ENCODE measurements at places on chromosomes 1 and 21.

- no peak for DNase-seq
These were observed 7.4 kb downstream of the PLEKHM2 start for GRCh38 chr1:15691434-15692032.

DNA sequence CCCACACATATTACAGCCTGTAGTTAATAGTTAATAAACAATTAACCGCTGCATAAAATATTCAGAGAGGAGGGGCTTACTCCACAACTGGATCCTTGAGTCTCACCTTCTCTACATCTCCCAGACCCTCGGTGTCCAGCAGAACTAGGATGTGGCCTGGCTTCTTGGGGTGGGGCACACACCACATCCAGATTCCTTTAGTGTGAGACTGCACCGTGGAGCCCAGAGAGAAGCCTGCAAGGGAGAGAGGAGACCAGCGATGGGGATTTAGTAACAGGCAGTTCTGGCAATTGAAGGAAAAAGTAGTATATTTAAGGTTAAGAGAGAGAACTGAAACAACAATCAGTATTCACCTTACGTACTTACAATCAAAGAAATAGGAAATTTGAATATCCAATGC, 4.9 kb downstream of the GBP1 start:
- no peak for DNase-seq

- DNase-seq = no peak
These were observed 631.9 kb downstream of the PLPP3 start for GRCh38 chr1:55947446-55947845.

- DNase-seq = no peak
These were observed 24.5 kb downstream of the CXADR start for GRCh38 chr21:17537299-17537698.

DNA sequence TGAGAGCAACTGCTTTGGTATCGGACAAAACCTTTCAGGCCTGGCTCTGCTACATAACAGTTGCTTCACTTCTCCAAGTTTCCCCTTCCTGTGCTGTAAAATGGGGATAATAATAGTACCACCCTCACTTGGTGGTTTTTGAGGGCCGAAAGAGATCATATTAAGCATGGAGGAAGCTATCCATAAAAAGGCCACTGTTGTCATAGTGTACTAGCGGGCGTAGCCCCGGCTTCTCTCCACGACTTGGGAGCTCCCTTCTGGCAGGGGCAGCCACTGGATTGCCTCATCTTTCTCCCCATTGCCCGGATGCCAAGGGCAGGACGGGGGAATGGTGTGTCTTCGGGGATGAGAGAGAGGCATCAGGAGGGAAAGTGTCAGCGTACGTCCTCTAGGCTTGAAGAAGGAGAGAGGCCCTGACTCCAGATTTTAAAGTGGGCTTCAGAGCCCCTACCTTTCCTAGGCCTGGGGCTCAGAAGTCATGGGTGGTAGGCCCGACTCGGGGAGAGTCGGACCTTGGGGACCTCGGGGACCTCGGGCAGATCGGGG, 548 bp upstream of the MFSD2A start:
- DNase-seq = no peak

DNA sequence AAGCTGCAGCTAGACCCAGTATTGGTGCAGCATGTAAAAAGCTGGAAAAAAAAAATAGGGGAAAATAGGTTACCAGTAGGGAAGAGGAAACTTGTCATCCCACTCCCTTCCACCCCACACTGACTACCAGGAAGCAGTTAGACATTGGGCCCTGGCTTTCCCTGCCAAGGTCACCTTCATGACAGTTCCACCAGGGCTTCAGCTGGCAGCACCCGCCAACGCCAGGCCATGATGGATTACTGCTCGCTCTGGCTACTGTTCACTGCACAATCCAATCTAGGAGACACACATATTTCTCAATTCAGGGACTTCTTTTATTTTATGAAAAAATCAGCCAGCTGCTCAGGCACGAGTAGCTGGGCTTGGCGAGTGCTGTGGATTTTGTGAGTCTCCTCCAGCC, 127.7 kb downstream of the DMRTA2 start:
- no peak for DNase-seq

GRCh38 chr1:156508205-156508954, 7.8 kb upstream of the MEF2D start:
- DNase-seq = no peak

- no peak for DNase-seq
These were observed 210.6 kb downstream of the ROR1 start for GRCh38 chr1:63984257-63984929.

DNA sequence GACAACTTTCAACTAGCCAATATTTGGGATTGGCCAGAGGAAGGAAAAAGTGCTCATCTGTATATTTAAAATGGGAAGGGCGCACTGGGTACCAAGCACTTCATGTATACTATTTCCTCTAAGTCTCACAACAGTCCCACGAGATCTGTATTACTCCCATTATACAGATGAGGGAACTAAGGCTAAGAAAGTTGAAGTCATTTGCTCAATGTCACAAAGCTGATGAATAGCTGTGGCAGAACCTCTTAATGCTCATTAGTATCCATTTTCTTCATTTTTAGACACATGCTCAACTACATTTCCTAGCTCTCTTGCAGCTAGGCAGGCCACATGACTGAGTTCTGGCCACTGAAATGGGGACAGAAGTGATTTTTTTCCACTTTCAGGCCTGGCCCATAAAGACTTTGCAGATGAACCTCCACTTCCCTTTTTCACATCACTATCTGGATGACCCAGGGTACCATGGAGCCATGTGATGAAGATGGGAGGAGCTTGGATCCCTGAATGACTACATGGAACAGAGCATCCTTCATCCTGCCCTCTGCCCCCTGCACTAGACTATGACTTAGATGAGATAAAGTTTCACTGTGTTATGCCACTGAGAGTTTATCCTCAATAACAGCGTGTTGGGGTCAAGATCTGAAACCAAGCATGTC, 31.8 kb downstream of the ATF3 start:
- no peak for DNase-seq

- no peak for DNase-seq
These were observed 31.8 kb upstream of the ARF1 start for GRCh38 chr1:228050571-228051231.

DNA sequence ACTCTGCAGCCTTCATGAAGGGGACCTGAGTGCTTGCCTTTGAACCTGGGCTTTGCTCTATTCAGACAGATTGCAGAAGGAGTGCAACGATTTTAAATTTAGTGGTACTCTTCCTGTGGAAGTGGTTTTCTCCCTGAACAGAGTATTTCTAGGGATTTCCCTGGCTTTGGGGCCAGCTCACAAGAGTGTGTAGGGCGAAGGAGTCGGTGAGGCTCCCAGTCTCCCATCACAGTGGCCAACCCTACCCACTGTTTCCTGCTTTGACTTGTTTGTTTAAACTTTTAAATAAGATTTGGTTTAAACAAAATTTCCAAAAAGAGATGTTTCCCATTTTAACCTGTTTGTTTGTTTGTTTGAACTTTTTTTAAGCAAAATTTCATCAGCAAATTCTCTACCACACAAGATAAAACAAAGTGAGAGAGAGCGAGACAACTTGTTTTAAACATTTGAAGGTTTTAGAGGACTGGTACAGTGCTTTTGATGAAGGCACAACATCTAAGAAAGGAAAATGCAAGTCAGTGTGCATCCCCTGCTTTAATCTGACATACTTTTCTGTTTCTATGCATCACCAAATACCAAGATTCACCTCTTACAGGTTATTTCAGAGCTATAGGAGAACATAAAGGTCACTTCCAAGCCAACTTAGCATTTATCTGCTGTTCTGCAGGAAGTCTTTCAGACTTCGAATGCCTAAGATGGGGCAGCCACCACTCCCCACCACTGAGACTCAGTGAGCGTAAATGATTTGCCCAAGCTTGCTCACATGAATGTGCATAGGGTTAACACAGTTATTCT, 6.6 kb downstream of the SELP start:
- no peak for DNase-seq

DNA sequence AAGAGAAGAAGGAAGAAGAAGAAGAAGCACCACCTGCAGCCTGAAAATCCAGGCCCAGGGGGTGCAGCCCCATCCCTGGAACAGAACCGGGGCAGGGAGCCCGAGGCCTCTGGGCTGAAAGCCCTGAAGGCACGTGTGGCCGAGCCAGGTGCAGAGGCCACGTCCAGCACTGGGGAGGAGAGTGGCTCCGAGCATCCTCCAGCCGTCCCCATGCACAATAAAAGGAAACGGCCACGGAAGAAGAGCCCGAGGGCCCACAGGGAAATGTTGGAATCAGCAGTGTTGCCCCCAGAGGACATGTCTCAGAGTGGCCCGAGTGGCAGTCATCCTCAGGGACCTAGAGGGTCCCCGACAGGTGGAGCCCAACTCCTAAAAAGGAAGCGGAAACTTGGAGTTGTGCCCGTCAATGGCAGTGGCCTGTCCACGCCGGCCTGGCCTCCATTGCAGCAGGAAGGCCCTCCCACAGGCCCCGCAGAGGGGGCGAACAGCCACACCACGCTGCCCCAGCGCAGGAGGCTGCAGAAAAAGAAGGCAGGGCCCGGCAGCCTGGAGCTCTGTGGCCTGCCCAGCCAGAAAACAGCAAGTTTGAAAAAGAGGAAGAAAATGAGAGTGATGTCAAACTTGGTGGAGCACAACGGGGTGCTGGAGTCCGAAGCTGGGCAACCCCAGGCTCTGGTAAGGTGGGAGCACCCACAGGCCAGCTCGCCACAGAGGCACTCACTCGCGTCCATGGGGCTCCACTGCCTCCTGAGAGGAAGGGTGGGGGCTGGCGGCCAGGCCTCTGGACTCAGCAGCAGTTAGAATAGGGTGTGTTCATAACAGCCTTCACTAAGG, 28.4 kb downstream of the RRP1B start:
- no peak for DNase-seq

DNA sequence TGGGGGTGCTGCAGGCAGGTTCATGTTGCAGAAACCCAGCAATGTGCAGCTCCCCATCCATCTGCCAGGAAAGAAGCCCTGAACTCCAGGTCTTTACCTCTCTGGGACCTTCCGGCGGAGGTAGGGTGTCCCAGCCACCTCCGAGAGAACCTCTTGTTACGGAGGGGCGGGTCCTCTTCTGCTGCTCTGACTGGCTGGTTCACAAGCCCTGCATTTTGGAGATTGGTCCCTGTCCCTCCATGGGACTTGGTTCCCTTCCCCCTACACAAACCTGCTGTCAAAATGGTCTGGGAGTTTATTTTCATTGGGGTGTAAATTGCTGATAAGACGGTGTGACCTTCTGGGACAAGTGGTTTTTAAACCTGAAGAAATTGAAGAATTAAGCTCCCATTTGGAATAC, 8.0 kb upstream of the CELSR2 start:
- no peak for DNase-seq

- no peak for DNase-seq
These were observed 863 bp downstream of the FH start for GRCh38 chr1:241518476-241519307.

DNA sequence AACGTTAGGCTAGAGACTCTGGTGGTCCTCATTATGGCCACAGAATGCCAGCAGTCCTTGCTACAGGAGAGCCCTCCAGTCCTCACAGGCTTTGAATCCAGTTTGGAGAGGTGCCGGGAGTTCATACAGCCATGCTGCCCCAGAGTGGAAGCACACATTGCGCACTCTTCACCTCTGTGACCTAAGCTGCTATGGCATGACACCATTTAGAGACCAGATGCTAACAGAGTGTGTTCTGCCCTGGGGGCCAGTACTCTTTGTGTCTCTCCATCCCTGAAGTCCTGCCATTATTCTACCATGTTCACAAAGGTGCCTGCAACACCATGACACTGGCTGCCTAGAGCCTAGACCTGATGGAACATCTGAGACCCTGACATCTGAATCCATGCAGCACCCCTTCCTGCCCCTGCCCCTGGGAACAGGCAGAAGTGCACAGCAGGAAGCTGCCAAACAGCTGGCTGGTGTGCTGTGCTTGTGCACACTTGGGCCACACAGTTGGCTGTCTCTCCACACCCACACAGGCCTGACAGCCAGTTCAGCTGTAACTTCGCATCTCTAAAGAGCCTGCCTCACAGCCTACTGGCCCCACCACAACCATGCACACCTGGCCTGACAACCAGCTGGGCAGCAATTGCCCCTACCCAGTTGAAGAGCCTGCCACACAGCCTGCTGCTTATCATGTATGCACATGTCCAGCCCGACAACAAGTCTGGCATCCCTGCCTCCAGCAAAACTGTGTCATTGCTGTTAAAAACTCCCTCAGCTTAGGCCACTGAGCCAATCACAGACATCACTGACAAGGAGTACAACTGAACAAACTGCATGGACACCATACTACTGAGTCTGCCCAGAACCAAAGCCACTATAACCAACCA, 49.1 kb downstream of the MCOLN2 start:
- no peak for DNase-seq

DNA sequence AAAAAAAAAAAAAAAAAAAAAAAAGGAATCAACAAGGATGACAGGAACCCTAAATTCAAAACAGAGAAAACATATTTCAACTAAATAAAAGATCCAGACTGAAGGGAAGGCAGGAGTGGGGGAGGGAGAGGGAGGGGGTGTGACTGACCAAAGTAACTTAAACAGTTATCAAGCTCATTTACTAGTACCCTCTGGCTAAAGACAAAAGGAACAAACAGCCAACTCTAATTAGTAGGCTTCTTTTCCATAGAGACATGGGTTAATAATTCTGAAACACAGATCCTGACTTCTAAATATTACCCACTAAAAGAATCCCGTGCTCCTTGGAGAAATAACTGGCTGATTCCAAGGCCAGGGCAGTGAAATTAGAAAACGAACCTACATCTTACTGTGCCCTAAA, 23.8 kb downstream of the USP48 start:
- no peak for DNase-seq

DNA sequence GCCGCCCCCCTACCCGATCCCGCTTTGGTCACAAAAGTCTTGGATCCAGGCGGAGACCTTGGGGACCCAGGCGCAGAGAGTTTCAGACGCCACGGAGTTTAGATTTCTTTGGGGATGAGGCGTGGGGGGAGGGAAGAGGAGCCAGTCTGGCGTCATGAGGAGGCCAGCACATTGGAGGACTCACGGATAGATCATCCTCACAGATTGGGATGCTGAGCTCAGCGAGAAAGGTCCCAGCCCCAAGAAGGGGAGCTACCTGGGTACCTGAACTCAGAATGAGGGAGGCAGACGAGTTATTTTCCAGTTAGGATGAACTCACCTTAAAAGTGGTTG, 393 bp downstream of the ELAPOR1 start:
- DNase-seq = no peak

- DNase-seq = no peak
These were observed 2.8 kb downstream of the PLK3 start for GRCh38 chr1:44803062-44803311.

GRCh38 chr1:117370071-117370470, 2.8 kb downstream of the MAN1A2 start:
- DNase-seq = no peak

- DNase-seq = no peak
These were observed 590.4 kb upstream of the PLXNA2 start for GRCh38 chr1:208834381-208835096.

DNA sequence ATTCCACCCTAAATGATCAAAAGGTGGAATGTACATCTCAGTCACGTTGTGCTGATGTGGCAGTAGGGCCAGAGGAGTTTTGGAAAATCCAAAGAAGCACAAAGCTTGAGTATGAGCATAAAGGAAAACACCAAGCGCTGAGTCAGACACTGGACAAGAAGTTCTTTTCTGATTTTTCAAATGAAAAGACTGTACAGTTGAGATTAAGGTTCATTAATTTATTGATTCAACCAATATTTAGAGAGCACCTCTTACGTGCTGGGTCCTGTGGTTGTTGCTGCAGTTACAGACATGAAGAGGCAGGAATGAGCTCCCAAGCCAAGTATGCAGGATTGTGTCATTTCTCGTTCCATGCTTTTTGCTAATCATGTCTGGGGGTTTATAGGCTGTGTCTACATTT, 28.9 kb upstream of the APP start:
- DNase-seq = no peak

Data from activated T-cell treated with anti-CD3 and anti-CD28 coated beads for 4 hours (primary cell).